Posterior cingulate gyrus (tissue), 11 donors: ENCODE measurements at places on chromosomes 7 and 10.

- no peak for DNase-seq
Observed at GRCh38 chr10:10017716-10018115, 1000.0 kb upstream of the CELF2 start.

DNA sequence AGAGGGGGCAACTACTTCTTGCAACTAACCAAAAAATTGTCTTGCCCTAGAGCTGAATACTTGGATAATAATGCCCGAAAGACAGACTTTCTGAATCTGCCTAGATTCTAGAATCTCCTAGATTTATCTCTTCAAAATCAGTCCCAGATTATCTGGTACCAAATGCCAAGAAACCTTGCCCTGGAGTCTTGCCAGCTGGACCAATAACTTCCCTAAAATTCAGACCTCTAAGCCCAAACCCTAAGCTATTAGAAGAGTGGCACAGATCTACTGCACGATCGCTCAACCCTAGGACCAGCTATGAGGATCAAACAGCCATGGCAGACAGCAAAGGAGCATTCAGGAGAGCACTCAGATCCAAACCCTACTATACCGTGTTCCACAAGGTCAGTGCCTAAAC is 45.0 kb downstream of the ARMH3 start:
- DNase-seq, result no peak

- no peak for DNase-seq
Observed at GRCh38 chr10:110034596-110034995, 26.8 kb downstream of the ADD3 start.

DNA sequence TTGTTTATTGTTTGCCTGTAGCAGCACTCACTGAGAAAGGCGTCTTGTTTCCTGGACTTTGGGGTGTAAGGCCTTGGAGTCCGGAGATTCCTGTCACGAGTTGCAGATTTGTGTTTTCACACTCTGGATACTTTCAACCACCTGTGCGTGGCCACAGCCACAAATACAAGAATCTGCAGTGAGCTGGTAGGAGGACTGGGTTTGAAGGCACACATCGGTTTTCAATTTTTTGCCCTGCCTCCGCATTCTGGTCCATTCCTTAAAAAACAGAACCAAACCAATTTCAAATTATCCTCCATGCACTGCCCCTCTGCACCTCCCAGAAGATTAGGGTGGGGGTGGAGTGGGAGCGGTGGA is 619 bp downstream of the EXOC4 start:
- DNase-seq, result no peak

GRCh38 chr7:142323706-142324105 is 65.8 kb upstream of the PRSS58 start:
- peak; percentile 86 for DNase-seq

GRCh38 chr7:106056513-106057203 is 55.5 kb downstream of the SYPL1 start:
- DNase-seq, result peak; percentile 79

DNA sequence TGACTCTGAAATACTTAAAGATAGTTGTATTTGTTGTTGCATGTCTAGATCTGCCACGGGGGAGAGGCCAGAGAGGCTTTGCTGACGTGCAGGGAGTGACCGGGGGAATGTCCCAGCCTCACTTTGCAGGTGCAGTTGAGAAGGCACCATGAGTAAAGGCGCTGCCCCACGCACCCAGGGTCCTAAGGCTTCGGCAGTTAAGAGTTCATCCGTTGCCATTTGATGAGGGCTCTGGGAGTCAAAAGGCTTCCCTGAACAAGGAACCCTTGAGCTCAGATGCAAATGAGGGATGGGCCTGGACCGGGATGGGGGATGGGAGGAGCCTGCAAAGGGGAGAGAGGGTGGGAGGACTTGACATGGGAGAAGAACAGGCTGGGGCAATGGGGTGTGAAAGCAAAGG is 20.4 kb downstream of the PPP2R2D start:
- no peak for DNase-seq

GRCh38 chr7:143408252-143408685 is 387 bp downstream of the EPHA1 start:
- no peak for DNase-seq

- DNase-seq, result no peak
Observed at GRCh38 chr7:49023345-49024328, 99.3 kb downstream of the CDC14C start.

DNA sequence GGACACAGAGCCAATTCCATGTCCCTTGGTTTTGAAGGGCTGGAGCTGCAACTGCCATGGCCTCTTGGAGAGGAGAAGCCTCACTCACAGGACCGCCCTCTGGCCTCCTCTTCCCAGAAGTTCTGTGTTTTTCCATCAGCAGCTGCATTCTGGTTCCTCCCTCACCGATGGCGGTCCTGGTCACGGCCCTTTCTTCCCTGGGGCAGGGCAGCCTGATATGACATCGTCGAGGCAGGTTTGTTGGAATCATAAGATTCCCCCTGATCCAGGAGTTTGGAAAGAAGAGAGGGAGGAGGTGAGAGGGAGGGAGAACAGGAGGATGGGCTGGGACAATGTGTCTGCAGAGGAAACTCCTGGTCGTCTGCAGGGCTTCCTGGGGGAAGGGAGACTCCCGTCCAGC is 82.7 kb upstream of the PDZD8 start:
- no peak for DNase-seq

DNA sequence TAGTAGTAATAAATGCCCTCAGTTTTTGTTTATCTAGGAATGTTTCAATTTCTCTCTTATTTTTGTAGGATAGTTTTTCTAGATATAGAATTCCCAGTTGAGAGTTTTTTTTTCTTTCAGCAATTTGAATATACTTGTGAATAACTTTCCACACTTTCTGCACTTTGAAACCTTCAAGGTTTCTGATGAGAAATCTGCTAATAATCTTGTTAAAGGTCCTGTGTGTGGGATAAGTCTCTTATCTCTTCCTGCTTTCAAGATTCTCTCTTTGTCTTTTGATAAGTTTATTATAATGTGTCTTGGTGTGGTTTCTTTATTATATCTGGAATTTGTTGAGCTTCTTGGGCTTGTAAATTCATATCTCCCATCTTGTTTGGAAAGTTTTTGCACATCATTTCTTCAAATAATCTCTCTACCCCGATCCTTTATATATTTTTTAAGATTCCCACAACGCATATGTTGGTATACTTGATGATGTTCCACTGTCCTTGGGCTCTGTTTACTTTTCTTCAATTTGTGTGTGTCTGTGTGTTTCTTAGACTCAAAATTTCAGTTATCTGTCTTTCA is 103.5 kb downstream of the MKX start:
- no peak for DNase-seq

- no peak for DNase-seq
Observed at GRCh38 chr7:108347616-108348015, 108.6 kb downstream of the NRCAM start.

DNA sequence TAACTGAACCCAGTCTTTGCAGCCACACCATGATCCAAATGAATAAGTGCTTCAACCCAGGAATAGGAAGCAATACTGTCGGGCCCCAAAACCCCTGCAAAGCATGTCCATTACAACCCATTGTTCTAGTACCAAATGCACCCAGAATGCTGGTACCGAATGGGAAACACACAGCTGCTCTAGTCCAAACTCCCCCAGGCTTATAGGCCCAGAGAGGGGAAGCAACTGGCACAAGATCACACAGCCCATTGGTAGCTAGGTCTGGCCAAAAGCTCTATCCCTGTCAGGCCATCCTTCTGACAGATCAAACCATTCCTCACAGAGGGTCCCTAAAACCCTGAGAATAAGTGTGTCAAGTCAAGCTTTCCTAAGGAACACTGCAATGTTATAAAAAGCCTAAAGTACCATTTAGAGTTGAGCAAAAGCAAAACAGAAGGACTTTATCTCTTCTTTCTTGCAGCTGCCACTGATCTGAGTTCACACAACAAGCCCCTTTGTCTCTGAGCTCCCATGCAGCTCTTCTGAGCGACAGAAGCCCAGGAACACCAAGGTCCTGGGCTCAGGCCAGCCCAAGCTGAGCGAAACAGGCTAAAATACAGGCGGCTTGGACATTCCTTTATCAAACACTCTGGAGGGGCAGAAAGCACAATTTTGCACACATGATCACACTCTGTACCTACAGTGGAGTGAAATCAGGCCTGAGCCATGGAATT is 116.7 kb downstream of the SGMS1 start:
- DNase-seq, result peak; percentile 81

GRCh38 chr10:44173608-44173894 is 211.3 kb downstream of the CXCL12 start:
- no peak for DNase-seq

GRCh38 chr10:83078645-83079044 is 1060.7 kb upstream of the GHITM start:
- DNase-seq, result no peak

- DNase-seq, result no peak
Observed at GRCh38 chr7:136138991-136139390, 161.8 kb upstream of the MTPN start.

DNA sequence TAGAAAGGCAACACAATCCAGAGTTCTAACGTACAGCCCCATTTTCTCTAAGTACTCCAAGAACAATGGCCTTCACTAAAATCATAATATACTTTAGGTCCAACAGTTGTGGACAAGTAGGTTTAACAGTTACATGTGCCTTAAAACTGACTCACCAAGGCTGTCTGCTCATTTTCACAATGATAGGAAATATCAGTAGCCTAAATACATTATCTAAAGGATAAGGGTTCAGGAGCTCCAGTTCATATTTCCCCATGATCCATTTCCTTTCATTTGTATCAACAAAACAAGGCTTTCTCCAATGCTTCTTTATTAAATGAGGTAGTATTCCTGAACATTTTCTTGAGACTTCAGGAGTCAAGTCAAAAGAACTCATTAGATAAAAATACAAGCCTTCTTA is 164.0 kb downstream of the SLC25A13 start:
- DNase-seq, result no peak

- no peak for DNase-seq
Observed at GRCh38 chr7:134315679-134316538, 821 bp downstream of the SLC35B4 start.

DNA sequence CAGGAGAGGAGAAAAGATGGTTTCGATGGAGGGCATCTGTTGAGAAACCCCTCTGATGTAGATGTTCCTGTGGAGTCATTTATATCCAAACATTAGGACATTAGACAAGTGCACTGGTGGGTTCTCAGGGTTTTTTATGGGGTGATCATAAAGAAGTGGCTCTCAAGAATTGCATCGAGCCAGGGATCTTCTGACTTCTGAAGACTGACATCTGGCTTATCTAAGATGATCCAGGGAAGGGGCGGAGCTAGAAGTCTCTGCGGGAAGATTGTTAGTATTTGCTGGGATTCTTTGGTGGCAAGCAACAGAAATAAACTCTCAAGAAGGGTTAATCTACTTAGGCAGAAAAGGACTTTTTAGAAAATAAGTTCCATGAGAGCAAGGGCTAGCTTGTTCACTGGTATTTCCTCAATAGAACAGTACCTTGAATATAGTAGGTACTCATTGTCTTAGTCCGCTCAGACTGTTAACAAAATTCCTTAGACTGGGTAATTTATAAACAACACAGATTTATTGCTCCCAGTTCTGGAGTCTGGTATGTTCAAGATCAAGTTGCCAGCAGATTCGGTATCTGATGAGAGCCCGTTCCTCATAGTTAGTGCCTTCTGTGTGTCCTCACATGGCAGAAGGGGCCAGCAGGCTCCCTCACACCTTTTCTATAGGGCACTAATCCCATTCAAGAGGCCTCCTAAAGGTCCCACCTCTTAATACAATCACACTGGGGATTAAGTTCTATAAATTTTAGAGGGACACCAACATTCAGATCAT is 28.5 kb upstream of the SYPL1 start:
- no peak for DNase-seq

DNA sequence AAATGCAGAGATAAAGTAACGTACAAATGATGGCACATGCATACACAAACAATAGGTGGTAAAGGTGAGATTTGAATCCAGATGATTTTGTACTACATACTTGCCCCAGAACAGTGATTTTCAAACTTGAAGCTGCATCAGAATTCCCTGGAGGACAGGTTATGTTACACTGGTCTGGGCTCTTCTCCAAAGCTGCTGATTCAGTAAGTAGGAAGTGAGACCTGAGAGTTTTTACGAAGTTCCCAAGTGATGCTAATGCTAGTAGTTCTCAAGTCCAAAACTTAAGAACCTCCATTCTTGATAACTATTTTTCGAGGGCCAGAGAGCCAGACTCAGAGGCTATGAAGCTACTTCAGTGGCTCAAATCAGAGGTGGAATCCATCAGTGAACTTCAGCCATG is 159.0 kb upstream of the POM121L12 start:
- DNase-seq, result no peak

DNA sequence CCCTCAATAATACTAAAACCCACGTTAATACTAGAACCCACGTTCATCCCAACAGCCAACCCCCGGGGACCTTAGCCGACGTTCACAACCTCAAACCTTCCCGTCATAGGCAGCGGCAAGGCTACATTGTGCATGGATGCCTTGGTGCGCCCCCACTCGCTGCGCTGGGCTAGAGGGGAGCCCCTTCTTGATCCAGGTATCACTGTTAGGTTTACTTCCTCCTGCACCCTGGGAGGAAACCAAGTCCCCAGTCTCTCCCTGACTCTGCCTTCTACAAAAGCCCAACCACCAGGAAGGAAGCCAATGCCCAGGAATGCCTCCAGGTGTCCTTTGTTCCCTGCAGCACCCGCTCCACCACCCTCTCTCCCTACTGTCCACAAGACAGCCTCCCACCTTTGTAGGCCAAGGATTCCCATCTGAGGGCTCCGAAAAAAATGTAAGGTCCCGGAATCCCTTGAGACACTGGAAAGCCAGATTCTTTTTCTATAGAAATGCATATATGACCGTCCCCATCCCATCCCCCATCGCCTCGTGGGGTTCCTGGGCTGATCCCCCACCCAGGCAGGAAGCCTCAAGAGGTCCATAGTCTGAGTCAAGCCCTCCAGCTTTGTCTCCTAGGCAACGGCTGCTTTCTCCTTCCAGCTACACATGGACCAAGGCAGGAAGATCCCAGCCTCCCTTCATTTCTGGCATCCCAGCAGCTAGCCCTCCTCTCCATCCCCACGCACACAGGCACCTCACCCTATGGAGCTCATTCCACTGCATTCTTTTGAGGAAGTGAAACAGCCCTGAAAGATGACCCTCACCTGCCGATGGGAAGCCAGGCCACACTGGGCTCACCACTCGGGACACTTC is 25.2 kb downstream of the CTBP2 start:
- DNase-seq, result no peak

GRCh38 chr7:21293771-21294170 is 134.1 kb upstream of the SP4 start:
- no peak for DNase-seq

- DNase-seq, result peak; percentile 83
Observed at GRCh38 chr7:127943541-127944521, 87.4 kb downstream of the LRRC4 start.

GRCh38 chr7:30028749-30029635 is 780 bp downstream of the PLEKHA8 start:
- DNase-seq, result peak; percentile 28

GRCh38 chr7:158062661-158063060 is 525.0 kb downstream of the PTPRN2 start:
- DNase-seq, result no peak

GRCh38 chr7:70761711-70762328 is 370.1 kb upstream of the GALNT17 start:
- DNase-seq, result no peak

GRCh38 chr10:34906067-34906965 is 91.2 kb upstream of the PARD3 start:
- DNase-seq, result no peak
